ENCODE measurements at places on chromosomes 1 and 21. TPM values are rescaled to one million over a fixed set of nuclear protein-coding genes. Genes with fewer than 3 reads are reported as not detected.

Gene OR2M5
- not detected for total RNA-seq

Gene DIO1
- not detected for total RNA-seq

DNA sequence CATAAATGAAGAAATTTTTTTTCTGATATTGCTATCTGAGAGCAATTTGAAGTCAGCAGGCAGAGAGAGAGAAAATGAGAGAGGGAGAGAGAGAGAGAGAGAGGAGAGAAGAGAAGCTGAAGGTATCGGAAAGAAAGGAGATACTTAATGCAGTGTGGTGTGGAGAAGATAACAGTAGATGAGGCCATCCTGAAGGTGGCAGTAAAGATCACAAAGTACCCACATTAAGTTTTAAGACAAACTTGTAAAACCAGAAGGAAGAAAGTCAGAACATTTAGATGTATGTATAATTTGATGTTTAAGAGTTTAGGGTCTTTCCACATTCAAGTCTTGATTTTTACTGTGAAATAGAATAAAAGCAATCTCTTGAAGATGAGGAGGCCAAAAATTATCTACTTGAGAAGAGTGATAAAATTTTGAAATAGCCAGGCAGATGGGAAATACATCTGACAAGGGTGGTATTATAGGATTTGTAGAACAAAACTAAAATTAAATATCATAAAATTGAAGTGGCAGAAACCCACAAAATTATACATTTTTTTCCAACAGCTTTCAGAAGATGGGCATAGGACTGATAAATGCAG lies 1753.4 kb downstream of the MRPL39 start:
- DNase-seq, result no peak

GRCh38 chr1:192171123-192171522 lies 12.9 kb downstream of the RGS18 start:
- DNase-seq, result no peak

Gene RAB42
- 8.0 TPM for total RNA-seq

DNA sequence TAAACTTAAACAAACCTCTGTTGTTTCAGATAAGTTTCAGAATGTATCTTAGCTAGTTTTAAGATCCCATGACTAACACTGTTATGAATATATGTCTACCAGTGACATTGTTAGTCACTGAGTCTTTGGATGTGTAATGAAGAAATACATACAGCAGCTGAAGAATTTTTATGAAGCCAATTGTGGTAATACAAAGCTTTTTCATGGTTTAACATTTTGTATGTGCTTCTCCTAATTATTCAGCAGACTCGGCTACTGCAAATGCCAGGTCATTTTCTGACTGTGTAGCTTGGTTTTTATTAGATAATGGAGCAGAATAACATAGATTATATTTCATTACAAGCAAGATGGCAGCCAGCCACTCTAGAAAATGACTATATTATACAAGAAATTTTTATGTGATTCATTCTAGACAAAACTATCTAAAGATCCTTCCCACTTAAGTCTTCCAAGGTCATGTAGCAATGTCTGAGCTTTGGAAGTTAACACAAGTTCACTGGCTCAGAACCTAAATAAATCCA lies 147.8 kb downstream of the TNFSF18 start:
- DNase-seq, result no peak

Gene ARL8A
- total RNA-seq, result 96.3 TPM

DNA sequence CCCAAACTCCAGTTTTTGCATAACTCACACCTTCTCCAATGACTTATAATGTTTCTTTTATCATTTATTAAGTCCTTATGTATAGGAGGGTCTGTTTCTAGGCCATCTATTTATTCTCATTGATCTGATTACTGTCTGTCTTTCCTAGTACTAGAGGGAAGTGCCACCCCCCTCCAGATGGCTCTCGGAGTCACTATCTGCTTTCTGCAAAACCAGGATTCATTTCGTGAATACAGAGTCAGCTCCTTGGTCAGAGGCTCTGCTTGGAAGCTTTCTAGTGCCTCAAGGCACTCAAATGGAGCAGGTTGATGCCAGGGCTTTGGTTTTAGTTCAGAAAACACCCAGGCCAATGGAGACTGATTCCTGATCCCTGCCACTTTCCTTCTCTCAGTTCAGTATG lies 102.3 kb upstream of the CD34 start:
- DNase-seq, result no peak

Gene AKNAD1
- 0.46 TPM for total RNA-seq

DNA sequence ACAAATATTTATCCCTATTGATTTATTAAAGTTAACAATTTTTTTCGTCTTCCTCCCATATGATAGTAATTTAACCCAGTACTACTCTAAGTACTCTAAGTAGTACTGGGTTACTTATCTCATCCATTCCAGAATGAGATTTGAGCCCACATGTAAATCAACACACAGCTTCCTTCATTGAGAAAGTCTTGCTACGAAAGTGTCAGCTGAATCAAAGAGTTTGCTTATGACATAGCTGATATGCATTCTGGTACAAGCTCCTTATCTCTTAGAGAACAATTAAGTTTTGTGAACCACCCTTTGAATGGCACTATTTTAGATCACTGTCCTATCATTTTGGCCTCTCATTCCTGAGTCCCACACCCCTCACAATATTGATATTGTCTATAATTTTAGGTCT lies 2.4 kb upstream of the SLC44A3 start:
- DNase-seq, result no peak

DNA sequence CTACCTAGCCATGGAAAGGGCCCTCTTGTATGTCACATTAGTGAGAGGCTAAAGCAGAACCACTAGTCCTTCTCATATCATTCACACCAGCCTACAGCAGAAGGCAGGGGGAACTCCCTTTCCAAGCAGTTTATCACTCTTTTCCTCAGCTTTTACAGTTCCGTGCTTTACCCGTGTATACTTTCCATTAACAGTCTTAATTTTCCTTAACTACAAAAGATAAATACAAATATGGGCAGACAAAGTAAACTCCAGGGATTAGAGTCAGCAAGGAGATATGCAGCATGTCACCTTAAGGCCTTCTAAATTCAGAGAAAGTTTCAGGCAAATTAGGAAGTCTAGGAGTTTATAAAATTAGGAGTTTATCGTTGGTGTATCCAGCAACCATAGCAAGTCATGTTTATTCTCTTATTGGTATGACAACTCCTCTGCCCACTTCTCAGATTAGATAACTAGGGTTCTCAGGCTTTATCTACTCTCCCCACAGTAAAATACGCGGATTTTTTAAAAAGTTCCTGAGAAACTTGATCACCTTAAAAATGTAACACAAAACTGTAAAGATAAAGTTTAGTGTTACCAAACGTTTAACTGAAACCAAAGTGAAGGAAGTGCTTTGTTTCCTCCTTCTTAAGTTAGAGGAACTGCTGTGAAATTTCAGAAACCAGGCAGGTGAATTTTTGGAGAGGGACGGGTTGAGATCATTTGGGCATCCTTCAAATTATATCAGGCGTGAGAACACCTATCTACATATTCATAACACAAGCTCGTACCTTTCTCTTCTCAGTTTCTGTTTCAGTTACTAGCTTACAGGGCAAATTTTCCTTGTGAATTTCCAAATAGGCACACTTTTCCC lies 42.7 kb upstream of the SLC19A2 start:
- DNase-seq, result no peak

GRCh38 chr1:42017259-42017658 lies 98.5 kb upstream of the HIVEP3 start:
- no peak for DNase-seq

Gene KLHDC9
- total RNA-seq, result 7.4 TPM

- no peak for DNase-seq
Measured at GRCh38 chr1:87284456-87285240, 44.0 kb upstream of the LMO4 start.

- no peak for DNase-seq
Measured at GRCh38 chr1:178098262-178098661, 4.4 kb downstream of the RASAL2 start.

DNA sequence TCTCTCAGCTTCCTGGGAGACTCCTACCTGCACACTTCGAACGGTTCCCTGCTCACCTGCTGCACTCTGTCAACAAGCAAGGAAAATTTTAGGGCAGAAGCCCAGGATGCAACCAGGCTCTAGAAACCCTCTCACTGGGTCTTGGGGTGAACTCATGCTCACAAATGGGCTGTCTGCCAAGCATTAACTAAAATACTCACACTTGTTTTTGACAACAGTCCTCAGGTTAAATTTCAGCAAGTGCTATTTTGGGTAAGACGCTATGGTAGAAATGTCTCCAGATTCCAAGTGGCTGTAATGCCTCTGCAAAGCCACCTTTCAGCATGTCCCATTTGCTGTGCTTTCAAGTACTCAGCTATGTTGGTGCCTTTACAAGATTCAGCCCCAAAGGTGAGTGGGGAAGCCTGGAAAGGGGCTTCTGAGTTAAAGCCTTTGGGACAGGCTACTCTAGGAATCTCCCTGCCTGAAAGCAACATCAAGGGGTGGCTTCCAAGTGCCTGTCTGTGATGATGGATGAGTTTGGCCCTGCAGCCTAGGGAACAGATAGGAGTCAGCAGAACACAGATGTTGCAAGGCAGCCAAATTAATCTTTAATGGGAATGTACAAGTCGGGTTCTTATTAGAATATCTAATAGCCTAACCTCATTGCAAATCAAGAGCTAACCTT lies 211.9 kb upstream of the SPAG17 start:
- DNase-seq, result no peak

DNA sequence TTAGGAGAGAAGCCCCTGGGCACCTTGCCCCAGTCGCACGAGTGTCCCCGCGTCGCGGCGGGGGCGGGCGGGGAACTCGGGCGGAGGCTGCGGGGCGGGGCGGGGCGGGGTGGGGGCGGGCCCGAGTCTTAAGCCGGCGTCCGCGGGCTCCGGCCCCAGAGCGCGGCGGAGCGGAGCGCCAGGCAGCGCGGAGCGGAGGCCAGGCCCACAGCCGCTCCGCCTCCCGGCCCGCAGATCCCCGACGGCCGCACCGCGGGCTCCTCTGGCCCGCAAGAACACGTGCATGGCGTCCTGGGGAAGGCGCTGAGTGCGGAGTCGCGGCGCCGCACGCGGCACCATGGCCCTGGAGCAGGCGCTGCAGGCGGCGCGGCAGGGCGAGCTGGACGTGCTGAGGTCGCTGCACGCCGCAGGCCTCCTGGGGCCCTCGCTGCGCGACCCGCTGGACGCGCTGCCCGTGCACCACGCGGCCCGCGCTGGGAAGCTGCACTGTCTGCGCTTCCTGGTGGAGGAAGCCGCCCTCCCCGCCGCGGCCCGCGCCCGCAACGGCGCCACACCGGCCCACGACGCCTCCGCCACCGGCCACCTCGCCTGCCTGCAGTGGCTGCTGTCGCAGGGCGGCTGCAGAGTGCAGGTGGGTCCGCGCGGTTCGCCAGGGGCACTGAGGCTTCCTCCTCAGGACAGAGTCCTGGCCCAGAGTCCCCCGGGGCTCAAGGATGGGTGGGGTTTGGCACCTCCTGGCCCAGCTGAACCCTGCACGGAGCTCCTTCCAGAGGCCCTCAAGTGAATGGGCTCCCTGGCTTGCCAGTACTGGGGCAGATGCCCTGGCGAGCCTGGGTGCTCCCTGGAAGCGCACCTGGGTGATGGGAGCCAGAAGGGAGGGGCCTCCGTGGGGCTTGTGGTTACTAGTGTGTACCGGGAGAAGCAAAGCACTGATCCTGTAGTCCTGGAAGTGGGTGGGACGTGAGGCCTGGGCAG lies at the start of gene ESPN:
Gene ESPN (plus strand): TSS at position 158 of the 975 bp plus-strand sequence. CDS start 180 bp downstream, at position 338.
- DNase-seq, result no peak

DNA sequence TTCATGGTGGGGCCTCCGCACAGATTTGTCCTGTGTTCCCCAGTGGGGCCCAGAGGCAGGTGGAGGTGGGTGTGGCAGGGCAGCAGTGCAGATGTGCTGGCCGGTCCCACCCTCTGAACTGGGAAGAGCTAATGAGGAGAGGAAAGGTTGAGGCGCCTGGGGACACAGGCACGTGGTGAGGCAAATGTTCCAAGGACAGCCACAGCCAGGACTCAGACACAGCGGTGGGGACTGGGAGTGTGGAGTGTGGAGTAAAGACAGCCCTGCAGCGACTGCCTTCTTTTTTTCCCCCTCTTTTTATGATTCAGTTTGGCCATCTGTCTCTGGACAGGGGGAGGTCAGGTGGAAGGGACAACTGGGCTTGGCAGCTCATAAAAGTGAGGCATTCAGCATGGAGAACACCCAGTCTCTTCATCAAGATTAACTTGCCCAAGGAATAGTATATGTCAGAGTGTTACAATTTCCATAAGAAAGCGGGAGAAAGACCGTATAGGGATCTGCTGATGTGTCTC lies 104.2 kb upstream of the GCLM start:
- no peak for DNase-seq

Gene TMEM200B
- 5.6 TPM for total RNA-seq

DNA sequence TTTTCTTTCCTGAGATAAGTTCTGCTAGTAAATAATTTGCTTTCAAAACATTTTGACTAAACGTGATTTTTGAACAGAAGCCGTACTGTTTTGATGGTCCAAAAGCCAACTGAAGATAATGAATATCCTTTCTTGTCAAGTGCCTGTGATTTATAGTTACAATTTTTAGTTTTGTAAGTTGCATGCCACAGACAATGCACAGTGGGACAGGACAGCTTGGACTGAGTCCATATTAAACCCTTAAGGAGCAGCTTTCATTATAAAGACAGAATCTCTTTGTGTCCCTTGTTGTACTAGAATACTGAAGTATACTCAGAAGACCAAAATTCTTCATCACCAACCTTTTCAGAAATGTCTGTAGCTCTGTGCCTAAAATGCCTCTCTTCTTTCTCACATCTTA lies 92.2 kb downstream of the LTN1 start:
- no peak for DNase-seq

Gene PDC
- total RNA-seq, result not detected

Gene CASQ1
- total RNA-seq, result 0.91 TPM

- DNase-seq, result no peak
Measured at GRCh38 chr1:231899046-231899445, 272.5 kb downstream of the DISC1 start.

- peak; percentile 93 for DNase-seq
Measured at GRCh38 chr1:1540090-1540817, at the start of gene TMEM240. TSS of gene TMEM240 (minus strand) at chr1:1540624. CDS start at chr1:1540346, 278 bp downstream.

Gene MAPKAPK2
- 94.3 TPM for total RNA-seq

DNA sequence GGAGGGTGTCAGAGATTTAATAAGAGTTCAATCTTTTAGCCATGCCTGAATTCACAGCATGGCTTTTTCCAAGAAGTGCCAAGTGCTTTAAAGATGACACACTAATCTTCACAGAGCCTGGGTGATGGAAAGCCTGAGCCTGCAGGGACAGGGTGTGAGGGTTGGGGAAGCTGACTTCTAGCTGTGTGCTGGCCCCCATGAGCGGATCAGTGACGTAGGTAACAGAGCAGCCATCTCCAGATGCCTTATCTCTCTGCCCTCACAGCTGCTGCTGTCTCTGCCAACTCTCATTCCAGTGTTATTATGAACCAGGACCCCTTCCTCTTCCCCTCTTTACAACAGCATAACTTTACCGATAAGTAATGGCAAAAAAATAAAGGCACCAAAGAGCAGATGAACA lies 30.6 kb downstream of the FAM78B start:
- DNase-seq, result no peak

DNA sequence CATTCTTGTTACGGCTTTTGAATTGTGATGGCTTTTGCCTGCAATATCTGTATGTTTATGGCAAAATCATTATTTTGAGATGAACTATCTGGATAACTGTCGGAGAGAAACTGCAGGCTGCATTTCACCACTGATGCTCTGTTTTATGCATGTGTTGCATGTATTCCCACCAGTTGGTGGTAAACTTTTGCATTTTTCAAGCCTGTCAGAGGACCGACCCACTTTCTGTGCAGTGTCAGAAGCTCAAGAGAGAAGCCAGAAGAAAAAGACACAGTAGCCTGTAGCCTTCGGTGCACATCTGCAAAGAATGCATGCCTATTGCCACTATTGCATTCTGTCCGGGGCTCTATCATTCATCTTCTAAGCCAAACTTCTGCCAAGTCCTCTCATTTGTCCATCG lies 41.6 kb downstream of the OLIG1 start:
- DNase-seq, result no peak
